ENCODE measurements at places on chromosomes 1 and 21. TPM values are rescaled to one million over a fixed set of nuclear protein-coding genes. Genes with fewer than 3 reads are reported as not detected.

- DNase-seq = no peak
These were observed 29.0 kb downstream of the GREM2 start for GRCh38 chr1:240582953-240583352.

GRCh38 chr21:20030390-20030789, 967.8 kb upstream of the NCAM2 start:
- DNase-seq = no peak

DNA sequence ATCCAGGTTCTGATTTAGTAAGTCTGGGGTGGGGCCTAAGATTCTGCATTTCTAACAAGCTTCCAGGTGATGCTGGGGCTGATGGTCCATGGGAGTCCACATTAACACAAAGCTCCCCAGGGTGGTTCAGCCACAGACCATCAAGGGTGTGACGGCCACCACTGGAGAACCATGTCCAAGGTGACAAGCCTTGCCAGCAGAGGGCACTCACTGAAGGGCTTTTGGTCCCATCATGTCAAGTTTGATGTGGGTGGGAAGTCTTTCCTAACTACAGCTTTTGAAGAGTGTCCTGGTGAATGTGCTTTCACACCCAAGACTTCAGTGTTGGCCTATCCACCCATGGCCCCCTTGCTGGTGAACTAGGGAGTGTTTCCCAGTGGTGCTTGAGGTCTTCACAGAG, 67.1 kb downstream of the UBE2T start:
- peak; percentile 61 for DNase-seq

Gene KCNT2
- total RNA-seq = 1.9 TPM

Gene NCAM2
- 3.1 TPM for total RNA-seq
